ENCODE measurements at places on chromosomes 13 and 19. TPM values are rescaled to one million over a fixed set of nuclear protein-coding genes. Genes with fewer than 3 reads are reported as not detected.

The C3 gene
- total RNA-seq = 1.6 TPM

The KLK1 gene
- not detected for total RNA-seq

DNA sequence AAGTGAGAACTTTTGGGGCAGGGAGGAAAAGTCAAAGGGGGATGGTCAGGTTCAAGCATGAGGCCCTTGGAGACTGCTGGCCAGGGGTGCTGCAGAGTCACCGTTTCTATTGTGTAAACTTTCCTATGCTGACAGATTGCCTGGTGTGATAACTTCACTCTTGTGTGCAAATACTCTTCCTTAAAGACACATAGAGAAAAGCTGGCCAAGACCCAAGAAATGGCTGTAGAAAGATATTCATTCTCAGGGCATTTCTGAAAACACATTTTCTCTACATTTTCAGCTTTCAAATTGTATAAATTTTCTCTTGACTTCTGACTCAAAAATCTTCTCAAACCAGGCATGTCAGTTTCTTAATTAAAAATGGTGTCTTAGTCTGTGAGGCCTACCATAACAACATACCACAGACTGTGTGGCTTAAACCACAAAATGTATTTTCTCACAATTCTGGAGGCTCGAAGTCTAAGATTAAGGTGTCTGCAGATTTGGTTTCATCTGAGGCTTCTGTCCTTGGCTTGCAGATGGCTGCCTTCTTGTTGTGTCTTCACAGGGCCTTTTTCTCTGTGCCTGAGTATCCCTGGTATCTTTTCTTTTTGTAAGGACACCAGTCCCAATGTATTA lies 304.5 kb downstream of the KCNRG start:
- peak; percentile 61 for DNase-seq

GRCh38 chr19:57537953-57538547 lies 10.9 kb downstream of the ZNF549 start:
- DNase-seq = no peak

GRCh38 chr19:16897029-16897855 lies 8.4 kb downstream of the F2RL3 start:
- DNase-seq = peak; percentile 98

GRCh38 chr13:24827799-24828198 lies 63.8 kb downstream of the RNF17 start:
- DNase-seq = no peak

The IGSF23 gene
- 0.32 TPM for total RNA-seq

- no peak for DNase-seq
Measured at GRCh38 chr19:53864308-53864836, 3.3 kb upstream of the MYADM start.

The C5AR2 gene
- not detected for total RNA-seq

DNA sequence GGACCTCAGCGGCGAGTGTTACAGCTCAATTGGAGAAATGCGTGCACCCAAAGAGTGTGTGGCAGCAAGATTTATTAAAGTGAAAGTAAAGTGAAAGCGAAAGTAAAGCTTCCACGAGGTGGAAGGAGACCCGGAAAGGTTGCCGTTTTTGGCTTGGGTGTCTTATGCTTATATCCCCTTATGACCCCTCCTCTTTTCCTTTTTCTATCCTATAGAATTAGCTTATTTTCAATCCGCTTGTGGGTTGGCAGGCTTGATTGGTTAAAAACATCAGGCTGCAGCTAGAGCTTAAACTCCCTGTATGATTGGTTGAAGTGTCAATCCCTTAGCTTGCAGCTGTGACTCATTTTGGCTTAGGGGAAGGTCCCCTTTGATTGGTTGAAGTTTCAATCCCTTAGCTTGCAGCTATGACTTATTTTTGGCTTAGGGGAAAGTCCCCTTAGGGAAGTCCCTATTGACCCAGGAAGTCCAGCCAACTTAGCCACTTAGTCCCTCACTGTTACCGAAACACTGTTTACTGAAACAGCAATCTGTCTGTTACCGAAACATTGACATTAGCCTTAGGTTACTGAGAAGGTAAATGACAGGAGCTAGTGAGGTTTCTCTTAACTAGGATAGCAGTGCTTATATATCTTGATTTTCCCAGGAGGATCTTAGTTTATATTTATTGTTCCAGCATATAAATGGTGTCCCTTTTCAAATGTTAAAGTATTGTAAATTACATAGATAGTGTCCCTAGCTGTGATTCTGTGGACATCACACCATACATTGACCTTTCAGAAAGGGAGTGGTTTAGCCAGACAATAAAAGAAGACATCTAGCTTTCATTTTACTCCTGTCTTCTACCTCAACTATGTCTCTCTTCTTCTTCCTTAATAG lies 575.8 kb downstream of the DACH1 start:
- peak; percentile 62 for DNase-seq

GRCh38 chr19:40571005-40571318 lies 5.7 kb upstream of the SHKBP1 start:
- DNase-seq = no peak

GRCh38 chr19:44741841-44742329 lies 6.6 kb upstream of the BCL3 start:
- DNase-seq = peak; percentile 100

- DNase-seq = peak; percentile 58
Measured at GRCh38 chr13:98445340-98446233, 131.3 kb downstream of the STK24 start.

The FGF22 gene
- total RNA-seq = not detected
